ENCODE measurements at places on chromosomes 5 and 9.

GRCh38 chr9:123465304-123465703, 109.3 kb downstream of the CRB2 start:
- no peak for DNase-seq
- H3K36me3 ChIP-seq: no peaks in the 10 kb centered on the region
- no peaks in the 10 kb centered on the region for H3K4me1 ChIP-seq
- no peak overlapping the region for H3K27ac ChIP-seq
- H3K27me3 ChIP-seq: no peaks in the 10 kb centered on the region
- H3K4me3 ChIP-seq: no peak overlapping the region

GRCh38 chr9:14383294-14383693, 69.4 kb upstream of the NFIB start:
- H3K27ac ChIP-seq: no peak overlapping the region
- no peak for DNase-seq
- H3K36me3 ChIP-seq: no peaks in the 10 kb centered on the region
- no peaks in the 10 kb centered on the region for H3K27me3 ChIP-seq
- no peak overlapping the region for H3K4me3 ChIP-seq

GRCh38 chr5:126680191-126680817, 79.6 kb downstream of the PHAX start:
- H3K4me1 ChIP-seq: peaks cover 21% of the 10 kb centered on the region
- no peaks in the 10 kb centered on the region for H3K27me3 ChIP-seq
- no peak for DNase-seq
- no peaks in the 10 kb centered on the region for H3K36me3 ChIP-seq
- H3K4me3 ChIP-seq: no peak overlapping the region
- no peak overlapping the region for H3K27ac ChIP-seq

DNA sequence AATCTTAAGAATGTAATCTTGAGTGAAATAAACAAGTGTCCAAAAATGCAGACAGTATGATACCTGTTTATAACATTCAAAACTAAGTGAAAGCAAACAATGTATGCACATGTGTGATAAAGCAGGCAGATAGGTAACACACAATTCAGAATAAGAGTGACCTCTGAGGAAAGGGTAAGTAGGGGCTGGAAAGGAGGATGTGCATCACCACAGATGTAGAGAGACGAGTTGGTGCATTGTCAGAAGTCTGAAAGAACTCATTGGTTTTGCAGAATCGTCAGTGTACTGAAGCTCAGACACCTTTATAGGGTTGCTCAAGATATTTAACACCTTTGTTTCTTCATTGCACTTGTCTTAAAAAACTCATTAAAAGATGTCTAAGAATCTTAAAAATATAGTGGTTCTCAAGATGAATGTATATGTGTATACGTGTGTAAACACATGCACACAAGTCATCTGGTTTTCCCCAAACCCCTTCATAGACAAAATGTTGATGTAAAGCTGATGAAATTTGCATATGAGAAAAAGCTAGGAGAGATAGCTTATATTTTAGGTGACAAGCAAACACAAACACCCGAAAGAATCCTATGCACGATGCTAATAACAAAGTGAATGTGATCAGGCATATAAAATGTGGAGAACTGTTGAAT, 197.6 kb upstream of the MEF2C start:
- H3K27ac ChIP-seq: no peak overlapping the region
- H3K36me3 ChIP-seq: no peaks in the 10 kb centered on the region
- no peak overlapping the region for H3K4me3 ChIP-seq
- H3K4me1 ChIP-seq: no peaks in the 10 kb centered on the region
- no peak for DNase-seq

- DNase-seq: no peak
- no peak overlapping the region for H3K4me3 ChIP-seq
- no peak overlapping the region for H3K27ac ChIP-seq
- H3K4me1 ChIP-seq: no peaks in the 10 kb centered on the region
Observed at GRCh38 chr5:174323878-174324281, 278.4 kb downstream of the NSG2 start.

DNA sequence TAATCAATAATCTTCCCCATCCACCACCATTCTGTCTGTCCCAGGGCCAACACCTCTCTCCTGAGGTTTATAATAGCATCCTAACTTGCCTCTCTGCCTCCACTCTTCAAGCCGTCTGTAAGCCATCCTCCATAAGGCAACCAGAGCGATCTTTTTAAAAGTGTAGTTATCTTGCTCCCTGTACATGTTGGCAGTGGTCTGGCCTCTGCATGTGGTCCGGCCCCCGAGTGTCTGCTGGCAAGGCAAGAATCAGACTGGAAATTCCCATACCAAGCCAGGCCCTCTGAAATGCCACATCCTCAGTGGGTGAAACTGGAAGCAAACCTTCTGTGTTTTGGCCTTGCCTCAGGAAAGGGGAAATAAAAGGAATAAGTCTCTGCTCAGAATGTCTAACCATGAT, 17.0 kb downstream of the TTLL11 start:
- H3K27me3 ChIP-seq: peaks cover 6% of the 10 kb centered on the region
- peaks cover 1% of the 10 kb centered on the region for H3K36me3 ChIP-seq
- no peaks in the 10 kb centered on the region for H3K4me1 ChIP-seq
- DNase-seq: no peak
- H3K27ac ChIP-seq: no peak overlapping the region

Measured in activated T-helper 1 cell treated with anti-CD3 and anti-CD28 coated beads, Interleukin-12 subunit alpha, Interleukin-12 subunit beta, Interleukin-2, Interleukin-4 antibody, amounts not matched to agents 30 ng/mL and 10 ng/mL and 1 ng/mL, durations not matched to agents 14 hours and 24 hours and 36 hours (primary cell).